ENCODE measurements at places on chromosomes 2 and 18.
A peak's percentile ranks its signal among the peaks of the same experiment; 100 is the strongest.

GRCh38 chr18:51654488-51655326 lies 457.2 kb upstream of the MEX3C start:
- no peak for DNase-seq

DNA sequence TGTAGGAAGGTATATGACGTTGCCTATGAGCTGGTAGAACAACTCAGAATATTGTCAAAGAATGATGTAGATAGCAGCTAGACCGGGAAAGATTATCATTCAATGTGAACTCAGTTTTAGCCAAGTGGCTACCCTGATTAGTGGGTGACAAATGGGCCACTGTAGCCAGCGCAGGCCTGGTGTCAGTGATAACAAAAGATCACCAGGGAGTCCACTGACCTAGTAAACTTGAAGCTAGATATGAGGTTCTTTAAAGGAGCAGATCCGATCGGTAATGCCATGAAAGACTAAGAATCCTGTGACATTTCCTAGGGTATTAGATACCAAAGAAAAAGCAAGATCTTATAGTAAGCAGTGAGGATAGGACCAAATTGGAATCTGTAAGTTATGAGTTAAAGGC lies 180.9 kb downstream of the GCA start:
- DNase-seq: no peak

GRCh38 chr2:88582030-88582429 lies 45.2 kb downstream of the EIF2AK3 start:
- DNase-seq: no peak

DNA sequence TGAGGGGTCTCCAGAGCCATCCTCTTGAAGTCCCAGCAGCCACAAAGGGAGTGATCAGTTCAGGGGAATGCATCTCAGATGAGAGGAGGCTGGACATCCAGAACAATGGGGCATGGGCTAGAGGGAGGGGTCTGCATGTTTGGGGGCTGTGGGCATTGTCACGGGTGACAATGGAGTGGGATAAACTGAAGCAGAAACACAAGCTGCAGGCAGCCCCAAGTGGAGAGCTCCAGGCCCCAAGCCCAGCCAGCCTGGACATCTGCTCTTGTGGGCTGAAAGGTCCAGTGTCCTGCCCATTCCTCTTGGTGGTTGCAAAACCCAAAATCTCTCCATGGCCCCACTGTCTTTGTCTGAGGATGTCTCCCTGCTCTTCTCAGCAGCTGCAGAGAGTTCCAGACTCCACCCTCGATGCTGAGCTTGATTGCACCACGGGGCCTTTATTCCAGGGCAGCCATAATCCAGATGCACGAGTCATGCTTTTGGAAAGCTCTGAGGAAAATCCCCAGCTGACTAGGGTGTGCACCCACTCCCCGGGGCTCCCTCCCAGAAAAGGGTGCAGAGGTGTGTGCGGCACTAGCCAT lies 149.4 kb downstream of the TNS1 start:
- DNase-seq: no peak

DNA sequence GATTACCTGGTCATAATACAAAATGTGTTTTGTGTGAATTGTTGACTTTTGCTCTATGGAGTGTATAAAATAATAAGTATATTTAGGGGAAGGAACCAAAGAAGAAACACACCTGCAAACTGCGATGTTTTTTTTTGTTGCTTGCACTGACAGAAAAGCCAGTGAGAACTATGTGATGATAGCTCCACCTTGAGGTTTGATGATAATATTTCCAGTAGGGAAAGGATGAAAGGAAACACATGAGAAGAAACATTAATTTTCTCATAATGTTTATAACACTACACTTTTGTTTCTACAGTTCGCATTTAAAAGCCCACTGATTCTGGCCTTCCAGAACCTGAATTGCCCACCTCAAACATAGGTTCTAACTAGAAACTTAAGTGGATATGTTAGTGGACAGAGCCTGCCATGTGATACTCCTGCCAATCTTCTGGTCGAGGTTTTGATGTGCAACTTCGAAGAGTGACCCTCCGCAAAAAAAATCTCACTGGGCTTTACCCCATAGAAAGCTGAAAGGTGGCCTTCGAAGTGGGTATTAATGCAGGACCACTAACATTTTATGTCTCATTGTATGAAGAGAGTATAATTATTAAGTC lies 476.4 kb upstream of the SPHKAP start:
- DNase-seq: no peak

DNA sequence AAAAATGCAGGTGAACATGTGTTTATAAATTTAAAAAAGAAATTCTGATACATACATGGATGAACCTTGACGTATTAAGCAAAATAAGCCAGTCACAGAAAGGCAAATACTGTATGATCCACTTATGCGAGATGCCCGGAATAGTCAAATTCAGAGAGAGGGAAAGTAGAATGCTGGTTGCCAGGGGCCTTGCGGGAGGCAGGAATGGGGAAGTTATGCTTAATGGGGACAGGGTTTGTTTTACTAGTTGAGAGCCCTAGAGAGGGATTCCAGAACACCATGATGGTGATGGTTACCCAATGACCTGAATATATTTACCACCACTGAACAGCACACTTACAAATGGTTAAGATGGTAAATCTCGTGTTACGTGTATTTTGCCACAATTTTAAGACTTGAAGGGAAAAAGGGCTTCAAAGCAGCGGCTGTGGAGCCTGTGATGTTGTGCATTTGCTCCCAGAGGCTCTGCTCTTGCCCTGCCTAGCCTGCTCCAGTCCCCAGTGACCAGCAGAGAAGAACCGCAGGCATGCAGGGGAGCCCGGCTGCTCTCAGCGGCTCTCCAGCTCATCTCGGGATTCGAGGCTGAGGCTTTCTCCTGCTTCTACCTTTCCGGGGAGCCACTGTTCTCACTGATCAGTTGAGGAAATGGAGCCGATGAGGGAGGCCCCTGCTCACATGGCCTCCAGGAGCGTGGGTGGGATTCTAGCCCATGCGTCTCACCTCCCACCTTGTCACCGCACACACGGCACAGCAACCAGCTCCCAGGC lies 51.7 kb upstream of the TFCP2L1 start:
- no peak for DNase-seq

DNA sequence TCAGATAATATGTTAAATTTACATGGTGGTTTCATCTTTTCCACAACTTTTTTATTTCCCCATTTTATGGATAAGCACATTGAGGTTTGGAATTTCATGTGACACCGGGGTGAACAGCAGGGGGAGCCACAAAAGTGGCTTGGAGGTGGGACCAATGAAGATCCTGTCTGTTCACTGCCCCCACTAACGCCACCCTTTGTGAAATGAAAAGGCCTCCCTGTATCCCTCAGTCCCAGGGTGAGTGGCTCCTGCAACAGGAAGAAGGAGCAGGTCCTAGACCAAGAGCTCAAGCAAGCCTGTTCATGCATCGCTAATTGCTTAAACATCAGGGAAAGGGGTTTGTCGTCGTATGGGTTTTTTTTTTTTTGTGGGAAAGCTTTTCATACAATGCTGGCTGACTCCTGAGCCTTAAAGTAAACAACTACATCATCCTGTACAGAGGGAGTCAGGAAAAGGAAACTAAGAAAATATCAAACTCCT lies 267.8 kb upstream of the EPAS1 start:
- no peak for DNase-seq

GRCh38 chr2:99960291-99960690 lies 182.1 kb downstream of the AFF3 start:
- DNase-seq: no peak

GRCh38 chr18:41761333-41762018 lies 193.6 kb upstream of the PIK3C3 start:
- no peak for DNase-seq

- no peak for DNase-seq
Observed at GRCh38 chr2:289362-290089, 1.6 kb upstream of the ALKAL2 start.

DNA sequence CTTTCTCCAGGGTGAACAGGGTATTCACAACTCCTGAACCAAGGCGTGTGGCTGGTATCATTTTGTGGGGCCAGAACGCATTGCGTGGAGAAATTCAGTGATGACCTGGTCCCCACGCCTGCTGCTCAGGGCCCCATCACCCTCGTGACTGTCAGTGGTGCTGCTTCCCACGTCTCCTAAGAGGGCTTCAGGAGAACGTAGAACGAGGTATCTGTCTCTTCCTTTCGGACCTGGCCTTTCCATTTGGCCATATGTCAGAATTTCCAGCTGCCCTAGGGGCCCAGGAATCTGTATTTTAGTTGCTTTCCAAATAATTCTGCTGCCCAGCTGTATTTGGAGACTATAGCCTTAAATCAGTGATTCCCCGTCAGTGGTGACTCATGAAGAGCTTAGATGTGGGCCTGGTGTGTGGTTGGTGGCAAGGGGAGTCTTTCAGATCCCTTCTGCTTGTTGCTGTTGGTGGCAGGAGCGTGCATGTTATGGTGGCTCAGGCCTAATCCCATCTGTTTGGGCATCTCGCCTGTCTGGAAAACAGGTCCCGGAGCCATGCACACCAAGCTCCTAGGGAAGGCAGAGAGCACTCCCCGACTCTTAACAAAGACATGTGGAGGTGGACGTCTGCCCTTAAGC lies 56.4 kb downstream of the NPAS2 start:
- DNase-seq: no peak

DNA sequence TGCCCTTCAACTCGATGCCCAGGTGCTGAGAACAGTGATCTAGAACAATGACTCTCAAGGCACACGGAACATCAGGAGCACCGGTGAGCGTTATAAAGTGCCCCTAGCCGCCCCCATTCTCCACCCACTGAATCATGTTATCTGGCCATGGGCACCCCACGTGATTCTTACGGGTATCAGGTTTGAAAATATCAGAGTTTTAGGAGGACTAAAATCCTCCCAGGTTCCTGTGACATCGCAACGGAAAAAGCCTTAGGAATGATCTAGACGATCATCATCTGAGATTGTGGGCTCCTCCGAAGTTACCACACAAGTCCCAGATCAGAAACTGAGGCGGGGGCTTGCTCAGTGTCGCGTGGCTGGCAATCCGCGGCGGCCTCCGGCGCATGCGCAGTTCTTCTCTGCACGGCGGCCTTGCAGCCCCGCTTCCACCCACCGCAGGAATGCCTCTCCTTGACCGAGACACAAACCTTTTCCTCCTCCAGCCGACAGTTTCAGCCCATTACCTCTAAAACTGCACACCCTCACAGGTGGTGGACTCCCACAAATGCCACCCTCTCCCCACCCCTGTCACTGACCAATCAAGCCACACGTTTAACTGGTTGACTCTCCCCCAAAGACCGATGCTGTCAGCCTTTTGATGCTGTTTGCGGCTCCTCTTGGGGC lies 5.8 kb upstream of the MRPL33 start:
- DNase-seq: peak; percentile 28

DNA sequence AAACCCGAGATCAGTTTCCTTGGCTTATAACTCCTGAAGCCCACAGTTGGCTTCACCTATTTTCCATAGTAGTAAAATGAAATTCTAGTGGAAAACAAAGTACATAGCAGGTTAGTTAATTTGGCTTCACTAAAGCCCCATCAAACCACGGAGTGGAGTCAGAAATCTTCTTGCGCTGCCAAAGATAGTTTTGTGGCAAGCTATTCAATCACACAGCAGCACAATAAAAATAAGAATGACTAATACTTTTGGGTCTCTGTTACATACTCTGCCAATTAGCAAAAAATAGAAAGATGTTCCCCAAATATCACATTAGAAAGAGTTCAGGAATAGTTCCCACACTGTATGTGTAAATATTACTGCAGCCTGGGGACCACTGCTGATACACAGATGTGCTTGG lies 175.2 kb upstream of the NOL4 start:
- no peak for DNase-seq

- no peak for DNase-seq
Observed at GRCh38 chr2:151252646-151253045, 9.0 kb downstream of the RBM43 start.

GRCh38 chr2:25251071-25251421 lies 82.7 kb upstream of the POMC start:
- DNase-seq: peak; percentile 25

- DNase-seq: no peak
Observed at GRCh38 chr2:27860111-27860510, 30.1 kb downstream of the RBKS start.

DNA sequence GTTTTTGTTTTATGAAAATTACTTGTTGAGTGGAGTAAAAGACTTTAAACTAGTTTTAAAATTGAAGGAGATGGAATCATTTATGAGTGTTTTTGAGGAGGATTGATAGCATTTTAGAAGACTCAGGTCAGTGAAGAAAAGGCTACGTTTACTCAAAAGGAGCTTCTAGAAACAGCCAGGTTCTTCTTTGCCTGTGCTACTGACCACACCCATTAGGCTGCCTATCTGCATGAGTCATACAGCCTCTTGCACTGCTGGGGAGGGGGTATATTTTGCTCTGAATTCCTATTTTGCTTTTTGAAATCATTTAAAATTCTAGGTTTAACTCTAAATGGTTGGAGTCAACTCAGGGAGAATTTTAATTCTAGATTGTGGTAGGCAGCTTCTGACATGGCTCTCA lies 22.3 kb downstream of the EFEMP1 start:
- DNase-seq: no peak

- no peak for DNase-seq
Observed at GRCh38 chr2:188292348-188293239, 920 bp downstream of the GULP1 start.

DNA sequence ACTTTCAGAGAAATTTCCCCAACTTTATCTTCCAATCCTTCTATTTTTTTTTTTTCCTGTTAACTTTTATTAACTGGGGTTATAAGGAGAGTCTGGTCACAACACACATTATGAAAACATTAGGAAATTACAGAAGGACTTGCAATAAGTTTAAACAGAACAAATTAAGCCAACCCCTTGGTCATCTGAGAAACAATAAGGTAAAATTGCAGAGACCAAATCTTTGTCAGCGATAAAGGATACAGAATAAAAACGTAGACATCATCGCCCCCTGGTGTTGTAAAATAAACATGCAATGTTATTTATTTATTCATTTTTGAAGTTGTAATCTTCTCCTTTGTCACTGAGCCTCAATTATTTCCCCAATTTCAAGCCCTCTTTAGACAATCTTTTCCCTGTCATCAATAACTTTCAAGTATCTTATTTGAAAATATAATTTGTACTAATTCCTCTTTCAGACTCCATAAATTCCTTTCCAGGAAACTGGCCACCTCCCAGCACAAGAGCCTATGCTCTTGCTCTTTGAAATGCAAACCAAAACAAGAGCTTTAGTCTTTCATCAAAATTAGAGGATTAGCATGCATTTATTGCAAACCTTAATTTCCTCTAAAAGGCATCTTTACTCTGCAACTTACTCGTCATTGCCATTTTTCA lies 19.5 kb downstream of the G6PC2 start:
- peak; percentile 52 for DNase-seq

DNA sequence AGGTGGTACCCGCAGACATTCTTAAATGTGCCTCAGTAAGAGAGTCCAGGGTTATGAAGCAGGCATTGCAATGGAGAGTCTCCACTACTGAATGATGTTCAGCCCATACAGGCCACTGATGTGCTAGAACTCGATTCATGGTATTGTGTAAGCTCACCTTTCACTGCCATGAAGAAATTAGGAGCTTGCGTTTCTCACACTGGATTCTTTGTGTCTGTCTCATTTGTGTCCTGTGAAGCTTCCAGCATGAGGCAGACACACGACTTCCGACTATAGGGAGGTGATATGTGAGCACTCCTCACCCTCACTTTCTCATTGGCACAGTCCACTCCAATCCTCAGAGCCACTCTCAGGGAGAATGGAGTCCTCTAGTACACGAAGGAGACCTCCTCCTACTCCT lies 677.4 kb upstream of the RAB6C start:
- DNase-seq: no peak
